ENCODE measurements at places on chromosomes 16 and 17. TPM values are rescaled to one million over a fixed set of nuclear protein-coding genes. Genes with fewer than 3 reads are reported as not detected.

Gene INPP5K
- 81.9 TPM for total RNA-seq

Gene KRTAP4-3
- total RNA-seq, result not detected

Gene TPPP3
- total RNA-seq, result 0.69 TPM

Gene MYH11
- total RNA-seq, result not detected

Gene CCDC200
- not detected for total RNA-seq

Data from M059J (cell line).